Activated CD4-positive, alpha-beta T cell treated with anti-CD3 and anti-CD28 coated beads, Interleukin-10, Interleukin-2, amounts not matched to agents 100 ng/mL and 50 ng/mL, durations not matched to agents 16 hours and 8 hours (primary cell): ENCODE measurements at places on chromosomes 16 and 17.

DNA sequence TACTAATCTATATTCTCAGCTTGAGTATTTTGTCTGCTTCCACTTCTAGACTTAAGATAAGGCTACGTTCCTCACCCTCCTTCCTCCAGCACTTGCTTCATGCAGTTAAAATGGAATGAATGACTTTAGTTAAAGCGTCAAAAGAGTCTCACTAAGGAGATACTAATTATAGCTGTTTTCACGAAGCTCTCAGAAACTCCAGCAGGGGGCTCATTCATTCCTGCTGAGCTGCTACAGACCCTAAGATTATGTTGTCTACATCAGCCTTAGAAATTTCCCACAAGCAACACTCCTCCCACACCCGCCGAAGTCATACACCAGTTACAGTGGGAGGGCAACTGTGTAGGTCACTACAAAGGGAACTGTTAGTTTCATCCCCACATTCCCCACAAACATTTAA is 57.0 kb upstream of the KIFC3 start:
- no peak for DNase-seq

DNA sequence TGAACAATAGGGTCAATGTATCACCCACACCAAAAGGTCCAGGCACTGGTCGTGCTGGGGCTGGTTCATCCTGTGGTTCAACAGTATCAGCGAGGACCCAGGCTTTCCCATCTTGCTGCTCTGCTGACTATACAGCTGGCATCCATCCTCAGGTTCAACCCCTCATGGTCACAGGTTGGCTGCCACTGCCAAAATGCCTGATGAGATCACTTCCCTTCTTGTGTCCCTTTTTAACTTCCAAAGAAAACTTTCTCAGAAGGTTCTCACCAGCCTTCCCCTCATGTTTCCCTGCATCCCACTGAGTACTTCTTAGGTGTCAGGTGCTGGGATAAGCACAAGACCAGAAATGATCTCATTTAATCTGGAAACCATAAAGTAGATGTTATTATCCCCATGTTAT is 25.7 kb downstream of the CLEC16A start:
- no peak for DNase-seq

- no peak for DNase-seq
Observed at GRCh38 chr16:27025581-27025980, 41.1 kb upstream of the C16orf82 start.

- DNase-seq = no peak
Observed at GRCh38 chr17:205148-205669, 23.8 kb upstream of the DOC2B start.

DNA sequence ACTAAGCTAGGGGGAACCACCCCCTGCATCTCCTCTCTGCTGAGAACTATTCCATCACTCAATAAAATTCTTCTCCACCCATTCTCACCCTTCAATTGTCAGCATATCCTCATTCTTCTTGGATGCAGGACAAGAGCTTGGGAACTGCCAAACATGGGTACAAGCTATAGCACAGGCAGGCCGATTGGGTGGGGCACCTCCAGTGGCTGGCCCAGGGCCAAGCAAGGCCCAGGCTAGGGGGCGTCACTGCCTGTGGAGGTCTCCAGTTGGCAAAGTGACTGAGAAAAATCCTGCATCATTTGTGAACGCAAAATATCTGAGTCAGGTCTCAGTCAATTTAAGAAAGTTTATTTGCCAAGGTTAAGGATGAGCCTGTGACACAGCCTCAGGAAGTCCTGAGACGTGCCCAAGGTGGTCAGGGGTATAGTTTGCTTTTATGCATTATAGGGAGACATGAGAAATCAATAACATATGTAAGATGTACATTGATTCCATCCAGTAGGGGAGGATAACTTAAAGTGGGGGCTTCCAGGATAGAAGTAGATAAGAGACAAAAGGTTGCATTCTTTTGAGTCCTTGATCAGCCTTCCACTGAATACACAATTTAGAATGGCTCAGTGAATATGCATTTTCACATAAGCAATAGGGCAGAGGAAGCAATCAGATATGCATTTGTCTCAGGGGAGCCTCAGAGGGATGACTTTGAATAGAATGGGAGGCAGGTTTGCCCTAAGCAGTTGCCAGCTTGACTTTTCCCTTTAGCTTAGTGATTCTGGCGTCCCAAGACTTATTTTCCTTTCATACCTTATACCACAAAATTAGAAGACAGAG is 21.5 kb upstream of the DHRS7B start:
- DNase-seq = no peak

- no peak for DNase-seq
Observed at GRCh38 chr16:69131167-69131838, 1.1 kb downstream of the CHTF8 start.

DNA sequence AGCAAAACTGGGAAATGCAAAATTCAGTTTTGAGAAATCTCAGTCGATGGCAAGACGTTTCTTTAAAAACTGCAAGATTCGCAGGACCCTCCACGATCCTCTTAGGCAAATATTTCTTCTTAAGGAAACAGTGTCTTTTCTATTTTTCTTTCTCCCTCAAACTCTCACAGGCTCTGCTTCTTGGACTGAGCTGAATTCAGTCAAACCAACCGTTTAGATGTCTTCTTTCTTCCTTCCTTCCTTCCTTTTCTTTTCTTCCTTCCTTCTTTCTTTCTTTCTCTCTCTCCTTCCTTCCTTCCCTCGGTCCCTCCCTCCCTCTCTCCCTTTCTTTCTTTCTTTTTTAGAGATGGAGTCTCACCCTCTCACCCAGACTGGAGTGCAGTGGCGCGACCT is 67.2 kb upstream of the AXIN2 start:
- DNase-seq = no peak

- no peak for DNase-seq
Observed at GRCh38 chr17:8700546-8700945, 44.1 kb downstream of the CCDC42 start.

DNA sequence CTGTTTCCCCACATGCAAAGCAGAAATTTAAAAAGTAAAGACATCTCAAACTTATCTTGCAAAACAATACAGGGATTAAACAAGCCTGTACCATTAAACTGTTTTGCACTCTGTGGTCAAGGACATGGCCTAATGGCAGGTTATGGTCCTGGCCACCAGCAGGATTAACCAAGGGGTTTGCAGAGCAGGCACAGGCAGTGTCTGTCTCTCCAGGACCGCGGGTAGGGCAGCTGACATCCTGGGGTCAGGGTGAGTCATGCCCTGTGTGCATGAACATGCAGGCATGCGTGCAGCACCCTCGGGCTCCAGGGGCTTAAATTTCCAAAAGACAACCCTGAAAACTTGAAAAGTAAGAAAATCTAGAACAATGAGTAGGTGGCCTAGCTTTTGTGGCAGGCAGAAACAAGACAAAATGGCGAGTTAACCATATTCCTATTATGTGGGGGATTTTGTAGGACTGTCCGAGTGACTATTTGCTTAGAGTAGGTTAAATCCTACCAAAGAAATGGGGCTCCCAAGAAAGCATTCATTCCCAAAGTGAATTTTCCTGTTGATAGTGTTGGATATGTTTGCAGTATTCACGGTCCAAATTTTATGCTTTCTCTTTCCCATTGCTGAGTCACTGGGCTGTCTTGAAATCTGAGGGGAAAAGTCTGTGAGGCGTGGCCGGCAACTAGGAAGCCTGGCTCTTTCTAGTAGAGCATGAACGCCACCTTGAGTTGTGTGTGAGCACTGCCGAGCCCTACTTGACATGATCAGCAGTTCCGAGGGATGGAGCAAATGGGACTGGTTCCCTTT is 158.4 kb upstream of the FAM20A start:
- peak; percentile 75 for DNase-seq

GRCh38 chr16:4481526-4481925 is 5.3 kb downstream of the HMOX2 start:
- no peak for DNase-seq

DNA sequence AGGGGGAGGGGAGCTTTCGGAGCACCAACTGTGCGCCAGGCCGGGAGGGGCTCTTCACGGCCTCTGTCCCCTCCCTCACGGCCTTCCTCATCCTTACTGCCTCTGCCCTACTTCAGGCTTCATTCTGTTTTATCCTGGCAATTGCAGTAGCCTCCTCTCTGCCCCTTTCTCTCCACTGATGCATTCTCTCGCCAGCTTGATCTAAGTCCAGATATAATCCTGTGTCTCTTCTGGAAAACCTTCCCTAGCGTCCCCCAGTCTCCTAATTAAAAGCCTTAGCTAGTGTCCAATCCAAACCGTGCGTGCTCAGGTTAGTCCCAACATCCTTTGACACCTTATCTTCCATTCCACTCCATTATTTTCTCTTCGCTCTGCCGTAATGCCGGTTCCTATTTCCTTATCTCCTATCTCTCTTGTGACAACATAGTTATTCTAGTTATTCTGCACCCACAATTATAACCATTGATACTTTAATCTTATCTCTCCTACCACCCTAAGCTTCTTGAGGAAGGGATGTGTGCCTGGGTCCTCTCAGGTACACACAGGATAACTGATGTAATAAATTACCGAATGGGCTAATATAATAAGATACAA is 869 bp downstream of the ZNF48 start:
- no peak for DNase-seq

DNA sequence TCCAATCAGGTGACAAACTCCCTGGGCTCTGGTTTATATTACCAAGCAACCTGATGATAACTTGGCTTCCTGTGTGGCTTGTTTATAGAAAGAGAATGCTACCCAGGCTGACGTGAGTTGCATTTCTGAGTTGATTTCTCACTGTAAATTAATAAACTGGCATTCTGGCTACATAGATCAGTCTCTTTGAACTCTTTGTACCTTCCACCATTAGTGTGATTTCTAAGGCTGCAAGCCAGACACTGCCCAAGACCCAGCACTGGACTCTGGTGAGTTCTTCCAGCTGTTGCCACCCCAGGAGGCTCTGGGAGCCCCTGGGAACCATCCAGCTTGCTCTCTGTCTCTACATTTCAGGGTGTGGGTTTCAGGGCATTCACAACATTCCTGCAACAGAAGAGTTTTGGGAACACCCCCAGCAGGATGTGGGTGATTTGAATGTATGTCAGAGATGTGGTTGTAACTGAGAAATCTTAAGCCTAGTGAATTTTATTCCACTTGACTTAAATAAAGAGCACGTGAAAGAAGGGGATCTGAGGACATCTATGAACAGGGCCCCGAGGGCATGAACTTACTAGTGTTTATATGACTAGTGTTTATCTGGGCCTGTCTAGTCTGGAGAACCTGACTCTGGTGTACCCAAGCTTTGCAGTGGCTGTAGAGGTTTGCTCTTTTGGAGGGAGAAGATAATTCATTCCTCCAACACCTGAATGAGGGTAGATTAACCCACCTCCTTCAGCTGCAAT is 30.3 kb upstream of the LRRC37A start:
- DNase-seq = peak; percentile 16

GRCh38 chr16:57693550-57693949 is 1.1 kb upstream of the DRC7 start:
- no peak for DNase-seq

GRCh38 chr17:43680461-43680860 is 18.7 kb upstream of the MEOX1 start:
- DNase-seq = no peak

DNA sequence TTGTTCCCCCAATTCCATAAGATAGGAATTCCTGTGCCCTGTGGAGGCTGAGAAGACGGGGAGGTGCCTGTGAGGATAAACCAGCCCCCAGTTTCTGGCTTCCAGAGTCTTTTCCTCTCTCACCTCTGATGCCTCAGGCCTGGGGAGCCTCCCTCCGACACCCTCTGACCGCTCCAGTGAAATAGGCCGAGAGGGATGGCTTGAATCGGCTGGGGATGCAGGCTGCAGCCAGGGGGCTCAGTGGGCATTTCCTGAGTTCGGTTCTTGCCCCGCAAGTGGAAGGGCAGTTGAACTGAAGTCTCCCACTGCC is 339.4 kb downstream of the SEC14L1 start:
- no peak for DNase-seq

DNA sequence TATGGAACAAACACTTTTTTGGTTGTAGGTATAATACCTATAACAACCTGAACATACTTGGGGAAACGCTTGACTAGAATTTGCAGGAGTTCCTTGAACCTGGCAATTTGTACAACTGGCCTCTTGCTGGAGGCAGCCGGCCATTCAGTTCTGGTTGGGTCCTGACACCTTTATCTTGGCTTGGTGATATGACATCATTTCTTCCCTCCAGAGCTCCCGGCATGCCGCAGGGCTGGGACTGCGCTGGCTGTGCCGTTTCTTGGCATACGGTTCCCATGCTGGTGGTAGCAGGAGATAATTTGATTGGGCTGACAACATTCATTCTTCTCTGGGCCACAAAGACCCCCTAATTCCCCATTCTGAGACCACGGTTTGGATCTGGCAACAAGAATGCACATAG is 87.5 kb downstream of the ASIC2 start:
- no peak for DNase-seq

DNA sequence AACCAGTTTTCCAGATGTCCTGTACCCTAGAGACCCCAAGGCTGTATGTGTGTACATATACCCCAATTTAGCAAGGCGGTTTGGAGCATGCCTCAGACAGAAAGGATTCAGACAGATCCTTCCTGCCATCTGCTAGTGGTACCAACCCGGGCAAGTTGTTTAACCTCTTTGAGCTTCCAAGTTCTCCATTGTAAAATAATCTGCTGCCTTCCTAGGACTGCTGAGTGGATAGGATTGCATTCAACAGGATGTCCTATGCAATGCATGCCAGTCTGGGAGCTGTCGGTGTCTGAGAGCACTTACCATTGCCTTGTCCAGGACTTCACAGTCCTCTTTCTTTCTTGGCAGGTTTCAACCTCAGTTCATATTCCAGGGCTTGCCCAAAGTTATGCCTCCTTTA is 1.9 kb downstream of the CDH13 start:
- DNase-seq = no peak

DNA sequence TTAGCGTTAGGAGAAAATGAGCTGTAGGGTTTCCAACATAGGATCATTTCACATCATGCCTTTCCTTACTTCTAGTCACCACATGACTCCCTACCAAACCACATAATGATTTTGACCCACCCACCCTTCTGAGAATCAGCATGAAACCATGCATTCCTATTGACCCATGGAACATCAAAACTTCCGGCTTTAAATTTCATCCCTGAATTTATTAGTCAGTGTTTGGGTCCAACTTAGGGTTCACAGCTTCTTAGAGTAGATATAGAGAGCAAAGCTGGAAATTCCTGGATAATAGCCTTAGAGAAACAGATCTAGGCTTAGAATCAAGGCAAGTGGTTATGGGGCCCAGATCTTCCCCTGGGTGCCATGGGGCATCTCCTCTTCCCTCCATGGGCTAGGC is 162.6 kb downstream of the TOX3 start:
- DNase-seq = no peak

- peak; percentile 42 for DNase-seq
Observed at GRCh38 chr16:17211797-17212196, 259.0 kb downstream of the XYLT1 start.

- DNase-seq = no peak
Observed at GRCh38 chr16:56275076-56275475, 83.8 kb downstream of the GNAO1 start.

GRCh38 chr17:76277300-76278267 is 12.4 kb downstream of the UBALD2 start:
- DNase-seq = no peak

GRCh38 chr17:33651686-33652085 is 358.6 kb upstream of the ASIC2 start:
- DNase-seq = no peak
